Muscle of back (tissue), 13 donors: ENCODE measurements at places on chromosomes 5 and 9.

- no peak for DNase-seq
Observed at GRCh38 chr5:153523211-153523610, 32.7 kb downstream of the GRIA1 start.

DNA sequence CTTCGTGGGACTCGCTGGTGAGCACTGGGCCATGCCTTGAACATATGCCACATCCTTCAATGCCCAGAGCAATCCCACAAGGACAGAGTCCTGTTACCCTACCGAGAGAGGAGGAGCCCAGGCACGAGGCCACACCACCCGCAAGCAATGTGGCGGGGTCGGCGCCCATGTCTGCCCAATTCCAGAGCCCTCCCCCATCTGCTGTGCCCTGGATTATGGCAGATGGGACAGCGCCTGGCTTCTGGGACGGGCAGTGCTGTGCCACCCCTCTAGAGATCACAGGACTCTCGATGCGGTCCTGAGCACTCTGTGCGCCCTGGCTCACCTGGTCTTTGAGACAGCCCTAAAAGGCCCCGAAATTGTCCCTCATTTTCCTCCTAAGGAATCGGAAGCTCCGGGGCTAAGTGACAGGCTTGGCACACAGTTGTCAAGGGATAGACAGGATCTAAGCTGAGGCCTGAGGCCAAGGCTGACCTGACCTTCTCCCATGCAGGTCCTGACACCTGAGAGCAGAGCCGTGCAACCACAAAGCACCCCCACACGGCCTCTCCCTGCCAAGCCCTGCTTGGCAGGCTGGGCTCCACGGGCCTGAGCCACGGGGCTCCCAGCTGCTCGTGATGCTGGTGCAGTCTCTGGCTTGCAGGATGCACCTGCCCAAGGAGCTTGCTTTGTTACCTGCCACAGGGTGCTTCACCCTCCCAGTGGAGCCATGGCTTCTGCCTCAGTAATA, 48.8 kb downstream of the PRRT1B start:
- DNase-seq: no peak

DNA sequence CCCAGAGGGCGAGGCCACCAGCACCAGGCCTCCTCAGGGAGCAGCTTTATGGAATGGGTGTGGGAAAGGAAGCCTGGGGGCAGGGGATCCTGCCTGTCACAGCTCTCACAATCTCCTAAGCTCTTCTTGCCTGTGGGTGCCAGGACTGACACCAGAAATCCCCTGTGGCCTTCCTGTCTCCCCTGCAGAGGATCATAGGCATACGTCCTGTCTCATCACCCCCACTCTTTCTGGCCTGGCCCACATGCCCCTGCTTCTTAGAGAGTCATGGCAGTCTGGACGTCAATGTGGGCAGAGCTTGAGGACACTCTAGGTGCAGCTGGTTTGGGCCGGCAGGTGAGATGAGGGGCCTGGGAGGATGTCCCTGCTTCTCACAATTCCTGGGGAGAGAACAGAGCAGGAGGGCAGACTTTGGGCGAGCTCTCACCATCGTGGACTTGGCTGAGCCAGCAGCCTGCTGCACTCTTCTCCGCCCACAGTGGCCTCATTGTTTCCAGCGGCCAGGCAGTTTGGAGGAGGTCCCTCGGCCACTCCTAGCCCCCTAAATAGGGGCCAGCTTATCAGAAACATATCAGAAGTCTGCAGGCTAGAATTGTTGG, 67.3 kb upstream of the ZFR start:
- no peak for DNase-seq

GRCh38 chr5:117454716-117455212, 880.1 kb upstream of the SEMA6A start:
- DNase-seq: no peak

DNA sequence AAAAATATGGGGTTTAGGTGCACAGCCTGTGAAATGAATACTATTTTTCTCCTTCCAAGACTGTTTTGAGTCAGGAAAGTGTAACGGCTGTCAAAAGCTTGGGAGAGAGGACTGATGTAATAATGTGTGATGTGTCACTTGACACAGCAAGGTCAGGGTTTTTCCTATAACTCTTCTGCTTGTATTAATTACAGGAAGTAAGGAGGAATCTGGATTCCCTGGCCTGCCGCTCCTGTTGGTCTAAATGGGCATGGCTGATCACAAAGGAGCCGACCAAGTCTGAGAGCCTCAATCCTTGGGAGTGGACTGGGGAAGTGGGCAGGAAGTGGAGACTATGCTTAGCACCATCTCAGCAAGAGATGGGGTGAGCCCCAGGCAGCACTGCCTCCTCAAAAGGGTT, 16.7 kb upstream of the SLC28A3 start:
- DNase-seq: no peak

GRCh38 chr5:11504886-11505193, 399.4 kb downstream of the CTNND2 start:
- DNase-seq: no peak

DNA sequence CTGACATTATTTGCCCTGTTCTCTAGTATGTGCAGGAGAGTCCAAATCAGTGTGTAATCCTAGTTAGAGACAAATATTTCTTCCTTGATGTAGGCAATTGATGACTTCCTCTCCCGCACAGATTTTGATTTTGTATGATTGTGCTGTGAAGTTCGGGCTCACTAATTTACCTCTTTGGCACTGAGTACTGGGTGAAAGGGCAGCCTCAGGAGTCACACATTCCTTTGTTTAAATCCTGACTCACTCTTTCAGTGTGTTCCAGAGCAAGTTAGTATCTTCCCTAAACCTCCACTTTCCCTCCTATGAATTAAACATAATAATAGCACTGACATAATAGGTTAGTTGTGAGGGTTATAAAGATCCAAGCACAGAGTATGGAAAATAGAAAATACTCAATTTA, 269.7 kb downstream of the ISL1 start:
- no peak for DNase-seq

GRCh38 chr9:70061776-70062175, 18.1 kb downstream of the MAMDC2 start:
- no peak for DNase-seq

- no peak for DNase-seq
Observed at GRCh38 chr9:17503196-17503595, 75.7 kb upstream of the SH3GL2 start.

DNA sequence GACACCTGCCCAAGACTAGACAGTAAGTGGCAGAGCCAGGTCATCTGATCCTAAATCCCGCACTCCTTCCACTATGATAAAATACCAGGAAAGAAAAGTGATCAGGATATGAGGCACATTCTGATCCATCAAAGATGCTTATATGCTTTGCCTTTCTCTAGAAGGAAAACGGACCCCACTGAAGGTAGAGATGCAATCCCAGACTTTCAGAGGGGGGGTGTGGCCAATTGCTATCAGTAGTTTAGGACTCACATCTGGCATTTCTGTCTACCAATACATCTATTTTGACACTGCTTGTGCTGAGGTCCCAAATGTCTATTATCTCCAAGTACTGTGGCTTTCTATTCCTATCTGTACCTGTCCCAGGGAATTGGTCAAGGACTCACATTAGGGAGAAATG, 1.7 kb downstream of the TRIM52 start:
- no peak for DNase-seq

GRCh38 chr5:117271656-117272055, 697.0 kb upstream of the SEMA6A start:
- DNase-seq: no peak

GRCh38 chr9:13411791-13412190, 132.3 kb upstream of the MPDZ start:
- no peak for DNase-seq

DNA sequence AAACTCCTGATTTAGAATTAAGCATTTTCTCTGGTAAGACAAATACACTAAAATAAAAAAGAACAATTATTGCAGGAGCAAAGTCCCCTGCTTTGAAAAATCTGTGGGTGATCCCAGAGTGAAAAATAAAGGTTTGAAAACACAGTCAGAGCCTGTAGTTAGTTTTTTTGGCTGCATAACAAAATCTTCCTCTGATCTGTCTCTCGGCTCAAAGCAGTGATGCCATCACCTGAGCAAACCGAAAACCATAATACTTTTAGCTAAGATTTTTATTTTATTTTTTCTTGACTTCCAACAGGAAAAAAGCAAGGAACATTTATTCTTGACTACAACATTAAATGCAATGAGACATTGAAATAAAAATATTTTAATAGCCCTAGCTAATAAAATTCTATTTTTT, 1.2 kb downstream of the CDH18 start:
- DNase-seq: no peak

- DNase-seq: no peak
Observed at GRCh38 chr5:146633323-146633764, 117.4 kb upstream of the GPR151 start.
